ENCODE measurements at places on chromosomes 4 and X.

- DNase-seq = no peak
Measured at GRCh38 chr4:182391111-182391684, 148.0 kb downstream of the TENM3 start.

GRCh38 chrX:3788494-3789233 is 75.2 kb upstream of the PRKX start:
- no peak for DNase-seq

GRCh38 chrX:118614150-118614549 is 113.3 kb upstream of the IL13RA1 start:
- DNase-seq = no peak

GRCh38 chrX:44935640-44936039 is 62.7 kb downstream of the KDM6A start:
- DNase-seq = no peak

- no peak for DNase-seq
Measured at GRCh38 chr4:165118256-165118909, 5.7 kb upstream of the TMEM192 start.

DNA sequence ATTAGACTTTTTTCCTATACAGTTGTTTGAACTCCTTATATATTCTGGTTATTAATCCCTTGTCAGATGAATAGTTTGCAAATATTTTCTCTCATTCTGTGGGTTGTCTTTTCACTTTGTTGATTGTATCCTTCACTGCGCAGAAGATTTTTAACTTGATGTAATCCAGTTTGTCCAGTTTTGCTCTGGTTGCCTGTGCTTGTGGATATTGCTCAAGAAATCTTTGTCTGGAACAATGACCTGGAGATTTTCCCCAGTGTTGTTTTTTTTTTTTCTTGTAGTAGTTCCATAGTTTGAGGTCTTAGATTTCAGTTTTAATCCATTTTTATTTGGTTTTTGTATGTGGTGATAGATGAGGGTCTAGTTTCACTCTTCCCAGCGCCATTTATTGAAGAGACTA is 289.8 kb upstream of the SPOCK3 start:
- DNase-seq = no peak

GRCh38 chr4:42641161-42641560 is 15.7 kb downstream of the ATP8A1 start:
- no peak for DNase-seq

GRCh38 chr4:87270825-87271224 is 50.4 kb upstream of the KLHL8 start:
- DNase-seq = no peak

DNA sequence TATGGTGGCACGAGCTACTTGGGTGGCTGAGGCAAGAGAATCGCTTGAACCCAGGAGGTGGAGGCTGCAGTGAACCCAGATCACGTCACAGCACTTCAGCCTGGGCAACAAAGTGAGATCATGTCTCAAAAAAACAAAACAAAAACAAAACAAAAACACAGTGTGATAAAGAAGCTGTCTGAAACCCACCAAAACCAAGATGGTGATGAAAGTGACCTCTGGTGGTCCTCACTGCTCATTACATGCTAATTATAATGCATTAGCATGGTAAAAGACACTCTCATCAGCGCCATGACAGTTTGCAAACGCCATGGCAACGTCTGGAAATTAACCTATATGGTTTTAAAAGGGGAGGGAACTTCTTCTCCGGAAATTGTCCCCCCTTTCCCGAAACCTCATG is 29.4 kb upstream of the OPHN1 start:
- DNase-seq = peak; percentile 16

GRCh38 chr4:37675587-37676290 is 10.4 kb downstream of the RELL1 start:
- peak; percentile 62 for DNase-seq

DNA sequence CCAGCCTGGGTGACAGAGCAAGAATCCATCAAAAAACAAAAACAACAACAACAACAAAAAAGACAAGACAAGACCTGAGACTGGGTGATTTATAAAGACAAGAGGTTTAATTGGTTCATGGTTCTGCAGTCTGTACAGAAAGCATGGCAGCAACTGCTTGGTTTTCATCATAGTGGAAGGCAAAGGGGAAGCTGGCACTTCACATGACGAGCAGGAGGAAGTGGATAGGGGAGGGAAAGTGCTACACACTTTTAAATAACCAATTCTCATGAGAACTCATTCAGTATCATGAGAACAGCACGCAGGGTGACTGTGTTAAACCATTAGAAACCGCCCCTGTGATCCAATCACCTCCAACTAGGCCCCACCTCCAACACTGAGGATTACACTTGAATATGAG is 28.4 kb upstream of the SLC10A7 start:
- DNase-seq = no peak

DNA sequence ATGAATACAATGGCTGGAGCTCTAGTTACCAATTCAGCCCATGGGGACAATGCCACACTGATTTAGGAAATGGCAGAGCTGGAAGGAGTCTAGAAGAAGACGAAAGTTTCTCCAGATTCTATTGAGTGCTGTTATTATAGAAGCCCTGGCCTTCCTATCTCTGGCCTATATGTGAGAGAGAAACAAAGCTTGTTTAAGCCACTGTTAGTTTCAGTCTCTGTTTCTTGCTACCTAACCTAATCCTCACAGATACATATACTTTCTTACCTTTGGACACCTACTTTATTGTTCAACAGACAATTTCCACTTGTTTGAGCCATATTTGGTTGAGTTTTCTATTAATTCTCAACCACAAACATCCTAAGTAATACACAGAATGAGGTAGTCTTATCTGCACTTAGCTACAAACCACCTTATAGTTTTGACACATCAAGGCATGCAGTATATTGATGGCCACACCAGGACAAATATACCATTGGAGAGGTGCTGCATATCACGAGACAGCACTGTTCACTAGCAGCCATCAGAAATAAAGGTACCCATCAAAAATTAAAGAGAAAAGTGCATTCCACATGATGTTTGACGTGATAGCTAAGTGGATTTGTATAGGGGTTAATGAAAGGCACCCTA is 190.2 kb downstream of the SMIM20 start:
- DNase-seq = no peak

Measured in activated CD4-positive, alpha-beta T cell treated with anti-CD3 and anti-CD28 coated beads, Interleukin-2, amount 10 ng/mL, durations not matched to agents 7 days and 5 days (primary cell).